ENCODE measurements at places on chromosomes 16 and 17.
A peak's percentile ranks its signal among the peaks of the same experiment; 100 is the strongest.

DNA sequence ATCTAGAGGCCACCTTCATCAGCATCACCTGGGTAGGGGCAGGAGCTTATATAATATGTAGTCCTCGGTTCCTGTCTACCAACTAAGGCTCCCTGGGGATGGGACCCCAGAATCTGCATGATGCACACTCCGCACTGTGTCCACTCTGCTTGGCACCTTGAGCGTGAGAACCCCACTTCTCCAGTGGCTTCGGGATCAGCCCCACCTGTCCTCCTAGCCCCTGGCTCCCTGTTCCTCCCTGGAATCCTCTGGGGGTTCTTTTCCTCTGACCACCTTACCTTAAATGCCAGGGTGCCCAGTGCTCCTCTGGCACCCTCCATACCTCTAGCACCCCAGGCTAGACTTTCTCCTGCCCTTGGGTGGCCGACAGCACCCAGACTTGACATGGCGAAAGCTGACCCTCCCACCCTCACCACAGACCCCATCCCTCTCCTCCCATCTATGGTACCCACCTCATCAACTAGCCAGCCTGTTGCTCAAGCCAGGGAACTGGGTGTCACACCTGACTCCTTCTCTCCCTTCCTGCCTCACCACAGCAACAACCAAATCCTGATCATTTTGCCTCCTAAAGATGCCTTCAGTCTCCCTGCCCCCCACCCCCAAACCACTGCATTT lies 2.8 kb upstream of the NXPH3 start:
- no peak for DNase-seq

DNA sequence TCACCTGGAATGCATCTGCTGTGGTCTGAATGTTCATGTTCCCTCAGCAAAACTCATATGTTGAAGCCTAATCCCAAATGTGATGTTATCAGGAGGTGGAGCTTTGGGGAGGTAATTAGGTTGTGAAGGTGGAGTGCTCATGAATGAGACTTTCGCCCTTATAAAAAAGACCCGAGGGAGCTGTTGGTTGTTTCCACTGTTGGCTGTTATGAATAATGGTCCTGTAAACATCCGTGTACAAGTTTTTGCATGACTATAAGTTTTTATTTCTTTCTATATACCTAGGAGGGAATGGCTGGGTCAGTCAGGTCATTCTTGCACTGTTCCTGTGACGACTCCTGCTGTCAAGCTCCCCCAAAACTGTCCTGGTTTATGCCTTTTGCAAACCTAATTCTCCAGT lies 9.6 kb upstream of the CHP2 start:
- DNase-seq, result no peak

- no peak for DNase-seq
These were observed 152.1 kb upstream of the PLCG2 start for GRCh38 chr16:81627024-81627423.

DNA sequence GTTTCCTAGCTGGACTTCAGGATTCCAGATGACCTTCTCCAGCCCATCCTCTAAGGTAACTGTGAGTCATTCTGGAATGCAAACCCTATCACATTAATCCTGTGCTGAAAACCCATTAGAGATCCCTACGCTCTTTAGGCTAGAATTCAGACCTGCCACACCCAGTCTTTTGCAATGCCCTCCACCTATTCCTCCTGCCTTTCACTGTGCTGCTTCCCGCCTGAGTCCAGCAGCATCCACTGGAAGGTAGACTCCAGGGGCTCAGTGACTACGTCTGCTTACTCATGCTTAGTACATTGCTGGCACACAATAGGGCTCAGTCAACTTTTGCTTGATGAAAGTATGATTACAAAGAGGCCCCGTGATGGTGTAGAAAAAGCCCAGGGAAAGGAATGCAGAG lies 121.1 kb downstream of the SPACA3 start:
- no peak for DNase-seq

- no peak for DNase-seq
These were observed 51.4 kb downstream of the ATP2C2 start for GRCh38 chr16:84419730-84420129.

GRCh38 chr16:78291604-78292003 lies 192.2 kb downstream of the WWOX start:
- no peak for DNase-seq

DNA sequence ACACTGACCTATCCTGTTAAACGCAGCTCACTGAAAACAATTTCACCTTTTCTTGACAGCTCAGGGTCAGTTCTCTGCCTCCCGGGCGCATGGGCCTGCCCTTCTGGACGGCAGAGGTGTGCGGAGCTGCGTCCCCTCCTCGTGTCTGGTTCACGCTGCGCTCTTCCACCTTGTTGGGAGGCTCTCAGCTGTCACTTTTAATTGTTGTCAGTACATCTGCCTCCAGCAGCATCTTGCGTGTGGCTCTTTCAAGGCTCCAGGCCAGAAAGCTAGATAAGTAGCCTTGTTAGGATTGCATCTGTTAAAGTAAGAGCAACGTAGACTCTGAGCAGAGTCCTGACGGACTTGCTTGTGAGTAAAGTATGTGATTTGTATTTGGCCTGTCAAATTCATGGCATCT lies 59.4 kb downstream of the MGAT5B start:
- no peak for DNase-seq

DNA sequence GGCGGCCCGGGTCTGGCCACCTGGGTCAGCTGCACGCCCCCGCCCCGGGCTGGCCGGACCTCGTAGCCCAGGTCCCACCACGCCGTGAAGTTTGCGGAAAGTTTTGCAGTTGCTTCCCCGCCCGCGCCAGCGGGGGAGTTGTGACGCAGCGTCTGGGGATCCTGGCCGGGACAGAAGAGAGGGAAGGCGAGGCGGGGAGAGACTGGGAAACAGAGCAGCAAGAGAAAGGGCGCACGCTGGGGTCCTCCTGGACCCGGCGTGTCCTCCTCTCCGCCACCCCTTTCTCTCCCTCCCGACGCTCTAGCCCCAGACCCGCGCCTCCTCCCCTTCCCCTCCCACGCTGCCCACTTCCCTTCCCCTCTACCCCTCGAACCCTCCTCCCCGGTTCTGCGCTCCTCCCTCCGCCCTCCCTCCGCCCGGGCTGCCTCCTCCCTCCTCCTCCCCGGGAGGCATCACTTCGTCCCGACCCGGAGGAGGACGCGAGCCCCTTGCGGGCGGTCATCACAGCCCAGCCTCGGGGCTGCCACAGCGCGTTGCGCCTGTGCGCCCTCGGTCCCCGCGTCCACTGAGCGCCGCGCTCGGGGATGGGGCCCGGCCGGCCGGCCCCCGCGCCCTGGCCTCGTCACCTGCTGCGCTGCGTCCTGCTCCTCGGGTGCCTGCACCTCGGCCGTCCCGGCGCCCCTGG lies at the start of gene MRC2:
TSS of gene MRC2 (plus strand) at position 452 of the 685 bp plus-strand sequence. CDS start at position 585, 133 bp downstream.
- DNase-seq, result peak; percentile 47

GRCh38 chr16:27270349-27270748 lies 1.8 kb upstream of the NSMCE1 start:
- DNase-seq, result no peak

DNA sequence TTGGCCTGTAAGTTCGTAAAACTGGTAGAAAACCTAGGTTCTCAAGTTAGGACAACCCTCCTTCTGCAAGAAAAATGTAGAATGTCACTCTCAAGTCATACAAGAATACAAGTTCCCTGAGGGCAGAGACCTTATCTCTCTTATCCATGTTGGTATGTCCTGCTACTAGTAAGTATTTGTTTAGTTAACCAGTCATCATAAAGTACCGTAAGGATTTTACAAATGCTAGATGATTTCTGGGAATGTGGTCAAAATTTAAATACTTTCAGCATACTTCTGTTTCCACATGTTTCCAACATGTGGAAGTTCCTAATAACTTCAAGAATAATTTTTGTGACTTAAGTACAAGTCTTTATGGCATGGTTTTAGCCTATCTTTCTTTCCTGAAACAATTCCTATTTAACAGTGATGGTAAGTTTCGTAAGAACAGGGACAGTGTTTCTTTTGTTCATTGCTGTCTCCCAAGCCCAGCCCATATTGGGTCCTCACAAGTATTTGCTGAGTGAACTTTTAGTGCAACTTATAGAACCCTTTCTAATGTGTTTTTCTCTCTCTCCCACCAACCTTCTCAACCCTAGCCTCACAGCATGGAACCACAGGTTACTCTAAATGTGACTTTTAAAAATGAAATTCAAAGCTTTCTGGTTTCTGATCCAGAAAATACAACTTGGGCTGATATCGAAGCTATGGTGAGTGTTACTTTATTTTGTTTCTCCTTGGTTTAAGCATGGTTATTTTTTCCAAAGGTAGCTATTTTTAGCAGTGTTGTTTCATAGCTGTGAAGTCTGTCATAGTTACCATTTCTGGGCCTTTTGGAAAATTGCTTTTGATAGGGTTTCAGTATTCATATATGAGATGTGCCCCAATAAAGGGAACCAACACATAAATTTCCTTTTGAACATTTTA lies 4.5 kb downstream of the NBR1 start:
- DNase-seq, result no peak

DNA sequence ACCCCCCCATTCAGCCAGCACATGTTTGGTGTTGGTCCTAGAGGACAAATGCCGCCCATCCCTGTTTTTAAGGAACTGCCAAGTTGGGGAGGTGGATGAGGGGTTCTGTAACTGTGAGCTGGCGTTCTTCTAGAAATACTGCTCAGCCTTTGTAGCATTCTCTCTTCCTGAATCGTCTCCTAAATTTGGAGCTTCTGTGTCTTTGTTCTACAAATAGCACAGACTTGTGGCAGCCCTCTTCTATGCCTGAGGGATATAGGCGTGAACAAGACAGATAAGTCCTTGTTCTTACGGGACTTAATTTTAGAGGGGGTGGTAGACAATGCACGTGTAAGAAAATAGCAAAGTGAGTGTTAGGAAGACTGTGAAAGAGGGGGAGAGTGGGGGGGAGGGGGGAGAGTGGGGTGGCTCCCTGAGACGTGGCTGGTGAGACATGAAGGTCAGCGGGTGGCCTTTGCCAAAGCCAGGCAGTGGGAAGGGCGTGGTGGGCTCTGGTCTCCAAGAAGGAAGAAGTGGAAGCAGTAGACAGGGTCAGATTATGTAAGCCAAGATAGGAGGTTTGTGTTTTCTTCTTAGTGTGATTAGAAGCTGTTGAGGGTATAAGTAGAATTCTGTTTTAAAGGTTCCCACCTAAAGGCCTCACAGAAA lies 9.9 kb downstream of the MFSD11 start:
- no peak for DNase-seq

GRCh38 chr17:38704606-38705522 lies at the start of gene MLLT6:
Gene MLLT6 (plus strand): TSS chr17:38705273. CDS start chr17:38705633, 360 bp downstream.
- peak; percentile 90 for DNase-seq

DNA sequence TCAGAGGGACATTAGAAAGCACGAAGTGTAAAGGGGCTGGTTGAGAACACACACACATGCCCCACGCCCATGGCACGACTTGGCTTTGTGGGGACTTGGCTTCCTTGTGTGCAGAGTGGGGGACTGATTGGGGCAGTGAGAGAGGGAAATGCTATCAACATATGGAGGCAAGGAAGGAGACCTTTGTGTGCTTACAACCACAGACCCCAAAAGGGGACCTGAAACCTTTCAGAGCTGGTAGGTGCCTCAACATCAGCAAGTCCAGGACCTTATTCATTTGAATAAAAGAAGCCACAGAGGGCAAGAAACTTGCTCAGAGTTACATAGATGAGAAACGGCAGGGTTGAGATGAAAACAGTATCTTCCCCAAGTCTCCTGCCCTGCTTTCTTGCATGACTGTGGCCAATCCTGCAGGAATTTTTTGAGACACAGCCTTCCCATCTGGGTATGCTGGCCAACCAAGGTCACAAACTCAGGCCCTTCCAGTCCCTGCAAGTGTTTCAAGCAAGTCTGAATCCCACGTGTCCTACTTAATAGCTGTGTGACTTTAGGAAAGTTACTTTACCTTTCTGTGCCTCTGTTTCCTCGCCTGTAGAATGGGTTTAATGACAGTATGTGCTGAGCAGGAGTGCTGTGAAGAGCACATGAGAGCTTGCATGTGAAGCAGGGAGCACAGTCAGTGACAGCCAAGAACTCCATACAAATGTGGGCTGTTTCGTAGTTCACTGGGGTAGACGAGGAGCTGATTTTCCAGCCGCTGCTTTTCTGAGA lies 26.2 kb downstream of the C16orf78 start:
- no peak for DNase-seq

- DNase-seq, result peak; percentile 13
These were observed 26.1 kb downstream of the SPG7 start for GRCh38 chr16:89534252-89534756.

DNA sequence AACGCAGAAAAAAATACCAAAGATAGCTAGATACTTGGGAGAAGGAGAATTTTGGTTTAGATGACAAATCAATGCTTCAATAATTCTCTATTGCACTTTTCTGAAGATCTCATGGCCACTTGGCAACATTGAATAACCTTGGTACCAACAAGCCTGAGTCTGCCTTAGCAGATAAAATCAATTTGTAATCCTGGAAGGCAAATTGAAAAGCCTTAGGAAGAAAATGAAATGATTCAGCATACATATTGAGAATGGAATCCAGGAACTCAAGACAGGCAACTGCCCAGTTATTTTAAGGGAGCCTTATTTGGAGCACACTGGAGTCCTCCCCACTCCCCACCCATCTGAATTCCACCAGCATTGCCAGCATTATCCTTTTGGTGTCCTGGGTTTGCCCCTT lies 109.3 kb upstream of the SOX9 start:
- DNase-seq, result no peak

- no peak for DNase-seq
These were observed 183.5 kb downstream of the KCNJ2 start for GRCh38 chr17:70352834-70353233.
